Brain pericyte (primary cell): ENCODE measurements at places on chromosomes 11 and 22.

DNA sequence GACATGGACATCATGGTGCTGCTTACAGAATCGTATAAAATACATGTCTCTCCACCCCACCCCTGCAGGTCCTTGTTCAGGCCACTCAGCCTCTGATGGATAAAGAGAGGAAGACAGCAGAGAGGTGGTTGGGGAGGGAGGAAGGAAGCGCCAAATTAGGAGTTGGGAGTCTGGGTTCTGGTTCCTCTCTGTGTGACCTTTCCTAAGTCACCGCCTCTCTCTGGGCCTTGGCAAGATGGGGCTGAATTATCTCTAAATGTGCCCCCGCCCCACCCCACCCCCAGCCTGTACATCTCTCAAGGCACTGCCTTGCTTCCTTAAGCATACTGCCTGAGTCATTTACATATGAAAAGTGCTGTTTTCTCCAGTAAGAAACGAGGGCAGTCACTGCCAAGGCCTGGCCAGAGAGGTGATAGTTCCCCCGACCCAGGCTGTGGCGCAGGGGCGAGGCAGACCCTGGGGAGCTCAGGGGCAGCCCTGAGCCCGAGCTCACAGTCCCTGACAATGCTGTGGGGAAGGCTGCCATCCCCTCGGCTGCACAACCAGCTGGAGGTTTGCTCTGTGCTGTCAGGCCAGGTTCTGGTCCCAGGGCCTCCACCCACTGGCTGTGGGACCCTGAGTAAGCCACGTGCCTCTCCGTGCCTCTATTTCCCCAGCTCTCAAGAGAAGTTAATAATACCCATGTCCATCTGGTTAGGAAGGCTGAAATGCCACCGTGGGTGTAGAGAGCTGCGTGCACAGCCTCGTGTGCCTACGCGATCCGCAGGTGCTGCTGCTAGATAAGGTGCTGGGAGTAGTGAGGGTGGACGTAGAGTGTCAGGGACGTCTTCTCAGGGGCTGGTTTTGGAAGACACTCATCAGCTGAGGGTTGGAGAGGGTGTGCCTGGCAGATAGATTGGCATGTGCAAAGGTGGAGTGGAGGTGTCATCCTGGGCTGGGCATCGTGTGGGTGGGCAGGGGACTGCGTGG, 55.3 kb downstream of the CACNA1I start:
- no peak for DNase-seq

DNA sequence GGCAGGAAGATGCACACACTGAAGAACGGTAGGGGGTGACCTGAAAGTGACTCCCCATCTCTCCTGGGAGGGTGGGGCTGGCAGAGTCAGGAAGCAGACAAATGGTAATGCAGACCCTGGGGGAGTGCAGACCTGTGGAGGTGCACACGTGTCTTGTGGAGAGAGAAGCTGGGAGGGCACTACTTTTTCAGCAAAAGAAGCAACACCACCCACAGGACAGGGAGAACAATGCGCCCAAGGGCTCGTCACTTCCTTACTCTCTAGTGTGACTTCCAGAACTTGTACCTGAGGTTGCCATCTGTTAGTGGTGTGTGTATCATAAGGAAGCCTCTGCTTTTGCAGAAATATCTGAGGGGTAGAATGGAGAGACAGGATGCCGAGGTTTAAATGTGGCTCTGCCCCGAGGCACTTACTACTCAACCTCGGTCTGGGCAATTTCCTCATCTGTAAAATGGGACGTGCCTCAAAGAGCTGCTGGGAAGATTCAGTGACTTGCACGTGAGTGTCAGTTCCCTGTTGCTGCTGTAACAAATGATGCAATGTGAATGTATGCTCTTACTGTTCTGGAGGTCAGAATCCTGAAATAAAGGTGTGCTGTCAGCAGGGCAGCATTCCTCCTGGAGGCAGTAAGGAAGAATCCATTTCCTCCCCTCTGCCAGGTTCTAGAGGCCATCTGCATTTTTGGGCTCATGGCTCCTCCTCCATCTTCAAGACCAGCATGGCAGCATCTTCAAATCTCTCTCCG, 323.4 kb downstream of the SHANK2 start:
- no peak for DNase-seq

DNA sequence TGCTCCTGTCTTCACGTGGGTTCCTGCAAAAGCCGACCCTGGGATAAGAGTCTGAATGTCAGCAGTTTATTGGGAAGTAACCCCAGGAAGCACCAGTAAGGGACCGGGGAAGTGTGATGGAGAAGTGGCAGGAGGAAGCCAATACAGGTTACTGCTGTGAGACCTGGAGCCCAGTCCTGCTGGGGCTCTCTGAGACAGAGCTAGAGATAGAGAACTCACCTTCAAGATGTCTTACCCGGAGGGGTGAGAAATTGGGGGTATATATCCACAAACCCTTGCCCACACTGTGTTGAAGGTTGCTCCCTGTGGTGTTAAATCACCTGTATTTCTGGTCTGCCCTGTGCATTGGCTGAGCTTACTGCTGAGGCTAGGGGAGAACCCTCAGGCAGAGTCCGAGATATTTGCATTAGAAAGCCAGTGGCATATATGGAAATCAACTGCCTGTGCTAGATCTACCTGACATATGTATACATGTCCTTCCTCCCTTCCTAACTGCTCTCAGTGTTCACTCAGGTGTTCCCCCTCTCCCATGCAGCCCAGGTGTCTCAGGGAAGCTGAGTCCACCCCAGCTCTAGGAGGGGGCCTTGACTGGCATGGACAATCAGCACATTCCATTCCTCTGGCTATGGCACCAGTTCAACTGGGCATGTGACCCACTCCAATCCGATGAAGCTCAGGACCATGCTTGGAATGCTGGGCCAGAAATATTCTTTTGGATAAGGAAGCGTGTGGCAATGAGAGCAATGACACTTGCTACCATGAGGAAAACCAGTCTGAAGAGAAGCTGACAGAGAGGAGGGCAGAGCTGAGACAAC, 6.8 kb upstream of the MICAL2 start:
- DNase-seq, result no peak

DNA sequence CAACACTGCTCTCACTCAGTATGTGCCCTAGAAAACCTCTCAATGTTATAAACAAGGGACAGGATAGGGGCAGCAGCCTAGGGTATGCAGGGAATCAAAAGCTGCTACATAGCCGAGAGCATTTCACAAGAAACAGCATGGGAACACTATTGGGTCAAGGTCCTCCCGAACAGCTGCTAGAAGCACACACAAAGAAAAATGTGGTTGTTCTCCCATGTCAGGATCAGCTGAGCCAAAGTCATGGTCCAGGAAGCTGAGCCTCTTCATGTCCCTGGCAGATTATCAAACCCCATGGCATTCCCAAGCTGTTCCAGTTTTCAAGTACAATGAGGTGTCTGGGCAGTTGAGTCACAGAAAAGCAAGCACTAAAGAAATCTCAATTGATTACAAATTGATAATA, 21.0 kb upstream of the GDPD4 start:
- no peak for DNase-seq

DNA sequence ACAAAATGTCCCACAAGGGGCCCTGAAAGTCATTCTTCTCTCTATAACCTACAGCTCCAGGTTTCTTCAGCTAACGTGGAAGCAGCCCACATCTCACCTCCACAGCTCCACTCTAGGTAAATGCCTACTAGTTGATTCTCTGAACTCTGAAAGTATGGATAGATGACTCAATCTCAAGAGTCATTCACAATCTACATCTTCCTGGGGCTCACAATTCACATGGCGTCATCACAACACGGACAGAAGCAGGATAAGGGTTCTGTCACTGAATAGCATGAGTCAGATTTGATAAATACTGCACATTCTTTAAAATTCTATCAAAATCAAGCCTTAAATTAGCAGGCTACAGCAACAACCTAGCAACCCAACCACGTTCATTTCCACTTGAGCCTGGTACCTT, 96.3 kb downstream of the PLEKHA7 start:
- DNase-seq, result no peak

- no peak for DNase-seq
Measured at GRCh38 chr11:88541006-88541405, 203.5 kb upstream of the CTSC start.

DNA sequence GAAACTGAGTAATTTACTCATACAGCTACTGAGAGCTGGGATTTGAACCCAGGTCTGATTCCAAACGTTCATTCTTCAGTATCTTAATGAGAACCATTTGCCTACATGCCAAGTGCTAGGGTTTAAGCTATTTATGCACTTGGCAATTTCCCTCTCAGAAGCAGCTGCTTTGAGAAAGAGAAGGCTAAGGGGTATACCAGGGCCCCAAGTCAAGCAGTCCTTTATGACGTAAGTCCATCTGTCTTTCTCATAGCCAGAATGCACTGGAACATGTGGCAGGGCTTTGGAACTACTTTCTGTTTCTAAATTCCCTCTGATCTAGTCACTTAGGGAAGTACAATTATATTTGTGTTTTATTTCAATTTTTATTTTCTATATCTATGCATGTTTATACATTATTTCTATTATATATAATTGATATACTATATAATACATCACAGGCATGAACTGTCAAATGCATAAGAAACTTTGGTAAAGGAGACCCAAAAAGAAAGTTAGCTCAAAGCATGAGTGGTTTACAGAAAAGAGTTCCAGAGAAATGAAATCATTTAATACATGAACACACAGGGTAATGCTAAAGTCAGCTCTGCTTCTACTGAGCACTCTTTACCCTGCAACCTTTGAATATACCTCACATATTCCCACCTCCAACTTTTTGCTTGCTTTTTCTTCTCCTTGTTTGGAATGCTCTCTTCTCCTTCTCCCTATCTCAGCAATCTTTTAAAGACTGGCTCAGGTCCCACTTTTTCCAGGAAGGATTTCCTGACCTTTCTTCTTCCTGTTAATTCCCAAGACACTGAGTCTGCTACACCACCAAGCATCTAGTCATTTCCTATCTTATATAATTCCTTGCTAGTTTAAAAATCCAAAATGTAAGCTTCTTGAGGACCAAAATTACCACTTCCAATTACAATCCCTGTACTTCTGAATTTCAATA, 80.5 kb upstream of the GDPD4 start:
- no peak for DNase-seq

DNA sequence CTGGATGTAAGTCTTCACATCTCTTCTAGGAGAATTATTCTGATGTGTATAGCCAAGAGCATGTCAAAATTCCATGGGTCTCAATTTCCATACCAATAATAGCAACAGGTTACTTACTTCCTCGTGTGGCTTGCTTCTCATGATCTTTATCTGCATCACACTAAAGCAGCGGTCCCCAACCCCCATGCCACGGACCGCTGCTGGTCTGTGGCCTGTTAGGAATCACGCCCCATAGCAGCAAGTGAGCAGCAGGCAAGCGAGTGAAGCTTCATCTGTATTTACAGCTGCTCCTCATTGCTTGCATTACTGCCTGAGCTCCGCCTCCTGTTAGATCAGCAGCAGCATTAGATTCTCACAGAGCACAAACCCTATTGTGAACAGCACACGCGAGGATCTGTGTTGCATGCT, 28.9 kb upstream of the SLC25A1 start:
- no peak for DNase-seq

DNA sequence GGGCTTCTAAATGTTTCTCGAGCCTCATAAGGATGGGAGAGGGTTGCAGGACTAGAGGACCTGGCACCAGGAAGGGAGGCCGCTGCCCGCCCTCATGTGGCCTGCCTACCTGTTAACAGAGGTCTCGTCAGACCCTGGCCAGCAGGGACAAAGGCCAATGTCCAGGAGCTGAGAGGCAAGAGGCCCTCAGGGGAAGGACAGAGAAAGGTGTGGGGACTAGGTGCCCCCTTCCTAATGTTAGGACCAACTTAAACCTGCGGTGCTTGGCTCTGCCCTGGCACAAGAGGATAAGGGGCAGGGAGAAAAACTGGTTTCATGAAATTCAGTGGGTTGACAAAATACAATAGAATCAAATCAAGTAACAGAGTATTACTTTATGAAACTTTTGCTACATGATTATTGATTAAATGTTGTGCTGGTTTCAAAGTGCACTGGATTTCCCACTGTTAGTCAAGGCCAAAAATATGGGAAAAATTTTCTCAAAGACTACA, 20.0 kb upstream of the SYT12 start:
- DNase-seq, result no peak

DNA sequence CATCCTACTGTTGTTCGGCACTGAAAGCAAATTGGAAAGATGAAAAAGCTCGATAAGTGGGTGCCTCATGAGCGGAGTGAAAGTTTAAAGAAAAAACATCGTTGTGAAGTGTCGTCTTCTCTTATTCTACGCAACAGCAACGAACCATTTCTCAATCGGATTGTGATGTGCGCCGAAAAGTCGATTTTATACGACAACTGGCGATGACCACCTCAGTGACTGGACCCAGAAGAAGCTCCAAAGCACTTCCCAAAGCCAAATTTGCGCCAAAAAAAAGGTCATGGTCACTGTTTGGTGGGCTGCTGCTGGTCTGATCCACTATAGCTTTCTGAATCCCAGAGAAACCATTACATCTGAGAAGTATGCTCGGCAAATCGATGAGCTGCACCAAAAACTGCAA, 58.4 kb upstream of the FBXO3 start:
- DNase-seq, result no peak

DNA sequence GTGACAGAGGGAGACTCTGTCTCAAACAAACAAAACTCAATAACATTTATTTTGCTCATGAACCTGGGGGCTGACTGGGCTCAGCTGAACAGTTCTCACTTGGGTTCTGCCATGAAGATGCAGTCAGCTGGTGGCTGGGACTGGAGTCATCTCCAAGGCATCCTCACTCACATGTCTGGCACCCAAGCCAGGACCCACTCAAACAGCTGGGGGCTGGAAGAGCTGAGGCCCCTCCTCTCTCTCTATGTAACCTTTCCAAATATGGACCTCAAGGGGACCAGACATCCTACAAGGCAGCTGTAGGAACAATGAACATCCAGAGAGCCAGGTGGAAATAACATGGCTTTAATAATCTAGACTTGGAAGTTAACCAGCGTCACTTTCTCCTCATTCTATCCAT, 16.8 kb downstream of the HSPA8 start:
- DNase-seq, result no peak

DNA sequence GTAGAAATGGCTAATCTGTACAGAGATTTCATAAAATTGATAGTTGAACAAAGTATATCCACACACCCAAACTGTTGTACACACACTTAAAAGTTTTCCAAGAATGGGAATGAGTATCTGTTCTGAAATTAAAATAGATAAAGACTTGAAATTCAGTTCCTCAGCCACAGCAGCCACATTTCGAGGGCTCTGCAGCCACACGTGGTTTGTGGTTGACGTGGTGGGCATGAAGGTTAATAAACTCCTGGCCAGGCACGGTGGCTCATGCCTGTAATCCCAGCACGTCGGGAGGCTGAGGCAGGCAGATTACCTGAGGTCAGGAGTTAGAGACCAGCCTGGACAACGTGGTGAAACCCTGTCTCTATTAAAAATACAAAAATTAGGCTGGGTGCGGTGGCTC, 24.0 kb downstream of the TPST2 start:
- no peak for DNase-seq

GRCh38 chr11:69949327-69949726, 128.8 kb upstream of the ANO1 start:
- no peak for DNase-seq

DNA sequence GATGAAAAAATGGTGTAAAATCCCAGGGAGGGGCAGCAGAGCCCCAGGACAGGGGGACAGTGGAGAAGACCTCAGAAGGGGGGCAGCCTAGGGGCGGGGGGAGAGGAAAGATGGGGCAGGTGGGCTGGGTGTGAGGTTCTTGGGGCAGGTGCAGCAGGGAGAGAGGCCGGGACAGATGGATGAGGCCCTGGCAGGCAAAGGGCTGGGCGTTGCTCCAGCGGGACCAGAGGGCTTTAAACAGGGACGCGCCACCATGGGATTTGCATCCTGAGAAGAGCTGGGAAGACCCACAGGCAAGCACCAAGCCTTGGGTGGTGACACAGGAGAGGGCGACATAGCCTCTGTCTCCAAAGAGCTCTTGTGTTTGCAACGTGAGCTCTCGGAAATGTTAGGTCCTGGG, 1342.8 kb downstream of the TBC1D22A start:
- DNase-seq, result no peak

GRCh38 chr22:29353286-29353685, 35.1 kb downstream of the AP1B1 start:
- no peak for DNase-seq
